Stimulated activated CD8-positive, alpha-beta memory T cell treated with anti-CD3 and anti-CD28 coated beads, Interleukin-7, amount 100 ng/mL, for 1 hour (primary cell): ENCODE measurements at places on chromosomes 12 and 14.

DNA sequence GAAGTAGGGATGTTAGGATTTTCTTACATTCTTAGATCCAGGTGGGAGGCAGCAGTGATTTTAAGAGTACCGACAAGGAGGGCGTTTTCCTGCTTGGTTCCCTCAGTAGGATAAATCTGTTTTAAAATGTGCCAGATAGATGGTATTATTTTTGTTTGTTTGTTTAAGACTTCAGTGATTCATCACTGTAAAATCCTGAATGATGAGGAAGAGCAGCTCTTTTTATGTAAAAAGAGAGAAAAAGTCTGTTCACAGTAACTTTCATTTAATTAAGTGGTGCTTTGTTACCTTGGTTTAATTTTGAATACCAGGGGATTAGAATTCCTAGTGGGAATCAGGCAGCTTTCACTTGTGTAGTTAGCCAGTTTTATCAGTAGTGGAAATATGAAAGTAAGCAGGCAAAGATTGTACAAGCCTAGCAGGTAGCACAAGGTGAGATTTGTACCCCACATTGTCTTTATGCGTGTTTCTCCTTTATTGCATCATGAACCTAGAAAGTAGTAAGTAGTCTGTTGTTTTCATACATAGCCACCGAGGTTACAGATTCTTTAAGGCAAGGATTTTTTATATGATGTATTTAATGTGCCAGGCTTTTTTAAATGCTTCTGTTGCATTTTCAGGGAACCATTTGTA is 349.6 kb downstream of the CCDC91 start:
- no peak for DNase-seq

DNA sequence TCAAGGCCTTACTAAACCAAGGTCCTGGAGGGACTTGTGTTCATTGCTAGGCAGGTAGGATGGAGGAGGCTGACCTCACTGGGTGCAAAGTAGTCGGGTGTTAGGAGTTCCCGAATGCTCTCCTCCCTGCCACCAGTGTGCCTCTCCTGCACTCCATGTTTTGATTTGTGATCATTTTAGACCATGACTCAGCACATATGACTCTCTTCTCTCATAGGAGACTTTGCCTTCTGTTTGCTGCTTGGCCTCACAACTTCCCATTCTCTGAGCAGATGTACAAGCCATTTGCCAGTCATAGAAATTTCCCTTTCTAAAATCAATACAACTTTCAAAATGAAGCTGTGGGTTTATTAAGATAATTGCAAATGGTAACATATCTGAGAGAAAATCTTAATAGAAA is 46.6 kb upstream of the LRIG3 start:
- no peak for DNase-seq

GRCh38 chr14:53217316-53217994 is 64.3 kb upstream of the DDHD1 start:
- DNase-seq: peak; percentile 45

GRCh38 chr12:52080403-52081251 is 1.1 kb downstream of the SMIM41 start:
- DNase-seq: no peak

DNA sequence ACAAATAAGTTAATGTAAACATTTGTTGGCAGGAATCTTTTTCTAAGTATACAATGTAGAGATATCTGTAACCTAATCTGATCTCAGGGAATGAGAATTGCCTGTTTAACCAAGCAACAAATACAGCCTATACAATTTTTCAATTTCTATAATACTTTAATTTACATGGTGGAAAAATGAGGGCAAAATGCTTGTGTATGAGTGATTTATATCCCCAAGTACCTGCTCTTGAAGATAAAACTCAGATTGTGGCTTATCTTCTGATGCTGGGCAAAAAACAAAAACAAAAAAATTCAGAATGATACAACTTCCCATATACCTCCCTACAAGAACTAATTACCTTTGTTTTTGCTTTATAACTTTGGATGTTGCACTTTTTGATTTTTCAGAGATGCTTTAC is 2.2 kb downstream of the CNOT2 start:
- no peak for DNase-seq

DNA sequence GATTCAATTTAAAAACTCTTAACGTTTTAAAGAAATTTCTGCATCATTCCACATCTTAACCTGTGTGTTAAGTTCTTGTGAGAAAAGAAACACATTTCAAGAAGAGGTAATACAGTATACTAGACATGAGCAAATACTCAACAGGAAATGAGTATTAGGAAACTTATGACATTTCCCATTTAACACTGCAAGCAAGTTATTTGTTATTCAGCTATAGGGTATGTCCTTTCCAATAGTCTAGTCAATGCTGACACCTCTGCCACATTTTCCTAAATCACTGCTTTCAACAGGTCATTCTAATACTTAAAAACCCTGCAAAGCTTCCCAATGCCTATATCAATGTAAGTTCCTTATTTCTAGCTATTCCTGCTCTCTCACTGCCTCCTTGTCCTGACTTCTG is 93.1 kb downstream of the DDHD1 start:
- DNase-seq: no peak

DNA sequence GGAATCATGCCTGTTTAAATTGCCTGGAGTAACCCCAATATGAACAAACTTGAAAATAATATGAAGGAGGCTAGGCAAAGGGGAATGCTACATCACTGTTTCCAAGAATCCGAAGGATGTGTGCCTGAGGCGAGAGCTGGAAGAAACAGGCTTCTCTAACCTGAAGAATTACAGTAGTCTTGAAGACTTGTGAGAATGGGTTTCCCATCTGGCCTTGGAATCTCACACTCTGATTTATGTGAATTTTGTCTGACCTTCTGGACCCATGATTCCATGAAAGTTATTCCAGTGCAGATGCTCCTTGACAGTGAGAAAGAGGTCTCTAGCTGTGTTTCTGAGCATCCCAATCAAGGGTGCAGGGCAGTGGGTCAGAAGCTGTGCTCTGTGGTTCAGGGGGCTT is 122.1 kb upstream of the PARP11 start:
- DNase-seq: no peak

DNA sequence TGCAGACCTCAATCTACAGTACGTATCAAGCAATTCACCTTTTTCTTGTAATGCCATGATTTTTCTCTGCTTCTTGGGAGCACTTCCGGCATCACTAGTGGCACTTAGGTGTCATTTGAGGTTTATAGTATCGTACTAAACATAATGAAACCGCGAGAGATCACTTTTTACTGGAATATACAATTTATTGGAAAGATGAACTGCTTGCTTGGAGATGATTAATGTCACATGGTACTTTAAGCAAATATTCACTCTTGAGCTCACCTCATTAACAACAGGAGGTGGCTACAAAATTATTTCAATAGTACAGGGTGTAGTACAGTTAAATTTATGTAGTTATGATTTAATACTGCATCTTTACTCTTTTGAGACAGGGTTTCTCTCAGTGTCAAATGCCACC is 11.5 kb downstream of the FUT8 start:
- DNase-seq: no peak

DNA sequence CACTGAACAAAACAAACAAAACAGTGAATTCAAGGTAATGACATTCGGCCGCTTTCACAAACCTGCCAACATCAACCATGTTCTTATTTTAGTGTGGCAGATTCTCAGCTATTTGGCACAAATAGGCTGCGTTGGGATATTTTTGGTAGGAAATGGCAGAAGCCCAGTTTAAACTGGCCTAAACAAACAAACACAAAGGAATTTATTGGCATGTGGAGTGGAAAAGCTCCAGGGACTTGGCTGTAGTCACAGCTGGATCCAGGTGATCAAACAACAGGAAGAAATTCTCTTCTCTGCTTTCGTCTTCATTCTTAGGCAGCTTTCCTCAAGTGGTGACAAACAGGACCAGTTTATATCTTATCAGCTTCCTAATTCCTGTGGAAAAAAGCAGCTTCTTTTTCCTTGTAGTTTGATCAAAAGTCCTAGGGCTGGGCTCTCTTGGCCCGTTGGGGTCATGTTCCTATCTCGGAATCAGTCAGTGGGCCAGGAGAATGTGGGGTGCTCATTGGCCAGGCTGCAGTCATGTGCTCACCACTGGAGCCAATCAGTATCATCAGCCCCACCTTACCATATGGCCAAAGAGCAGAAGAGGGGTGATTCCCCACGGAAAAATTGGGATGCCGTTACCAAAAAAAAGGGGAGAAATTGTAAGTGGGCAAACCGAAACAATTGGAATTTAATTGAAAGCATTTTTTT is 22.6 kb downstream of the C12orf75 start:
- DNase-seq: no peak

GRCh38 chr14:26282578-26282977 is 315.3 kb downstream of the NOVA1 start:
- DNase-seq: no peak

DNA sequence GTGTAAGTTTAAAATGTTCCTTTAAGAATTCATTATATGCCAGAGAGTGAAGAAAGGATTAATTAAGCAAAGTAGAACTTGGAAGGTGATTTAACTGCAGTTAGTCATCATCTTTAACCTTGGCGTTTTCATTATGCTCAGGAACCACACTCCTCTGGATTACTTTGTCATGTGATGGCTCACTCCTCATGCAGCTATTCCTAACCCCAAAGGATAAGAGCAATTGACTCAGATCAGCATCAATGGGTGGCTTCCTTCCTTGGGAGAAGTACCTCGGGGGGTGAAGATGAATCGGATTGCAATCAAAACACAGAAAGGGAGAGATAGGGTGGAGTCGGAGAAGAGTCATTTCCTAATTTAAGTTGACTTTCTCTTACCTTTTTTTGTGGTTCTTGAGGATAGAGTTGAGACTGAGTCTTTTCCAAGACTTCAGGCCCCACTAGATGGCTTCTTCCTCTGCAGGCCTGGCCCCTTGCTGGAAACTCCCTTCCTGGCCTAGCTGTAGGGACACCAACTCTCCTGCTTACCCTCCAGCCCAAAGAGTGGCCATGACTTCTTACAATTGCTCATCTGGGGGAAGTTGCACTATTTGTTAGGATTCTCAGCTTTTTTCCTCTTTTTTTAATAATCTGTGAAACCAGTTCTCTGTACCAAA is 238.6 kb upstream of the DDHD1 start:
- DNase-seq: no peak

DNA sequence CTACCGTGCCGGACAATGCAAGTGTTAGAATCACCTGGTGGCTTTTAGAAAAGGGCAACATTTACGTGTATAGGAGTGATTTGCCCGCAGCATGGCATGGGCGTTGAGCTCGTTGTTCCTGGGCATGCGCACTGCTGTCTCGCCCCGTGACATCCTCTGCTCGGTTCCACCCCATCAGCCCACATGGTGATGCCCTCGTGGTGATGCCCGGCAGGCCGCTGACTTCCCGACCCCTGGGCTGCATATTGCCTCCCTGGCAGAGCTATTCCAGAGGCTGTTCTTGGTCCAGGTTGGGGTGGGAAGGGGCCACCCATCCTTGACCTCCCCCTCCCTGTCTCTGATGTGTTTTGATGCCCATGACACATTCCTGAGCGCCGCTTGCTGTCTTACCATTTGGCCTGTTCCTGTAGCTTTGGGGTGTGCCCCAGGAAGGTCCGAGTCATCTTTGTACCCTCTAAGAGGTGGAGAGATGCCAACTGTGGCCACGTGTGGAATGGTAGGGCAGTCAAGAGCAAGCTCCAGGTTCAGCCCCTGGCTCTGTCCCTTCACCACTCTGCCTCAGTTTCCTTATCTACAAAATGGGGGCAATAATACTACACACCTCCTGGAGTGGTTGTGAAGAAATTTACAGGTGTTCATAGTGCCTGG is 4.8 kb downstream of the HIP1R start:
- DNase-seq: no peak

GRCh38 chr12:66337381-66338010 is 35.2 kb downstream of the HELB start:
- no peak for DNase-seq

DNA sequence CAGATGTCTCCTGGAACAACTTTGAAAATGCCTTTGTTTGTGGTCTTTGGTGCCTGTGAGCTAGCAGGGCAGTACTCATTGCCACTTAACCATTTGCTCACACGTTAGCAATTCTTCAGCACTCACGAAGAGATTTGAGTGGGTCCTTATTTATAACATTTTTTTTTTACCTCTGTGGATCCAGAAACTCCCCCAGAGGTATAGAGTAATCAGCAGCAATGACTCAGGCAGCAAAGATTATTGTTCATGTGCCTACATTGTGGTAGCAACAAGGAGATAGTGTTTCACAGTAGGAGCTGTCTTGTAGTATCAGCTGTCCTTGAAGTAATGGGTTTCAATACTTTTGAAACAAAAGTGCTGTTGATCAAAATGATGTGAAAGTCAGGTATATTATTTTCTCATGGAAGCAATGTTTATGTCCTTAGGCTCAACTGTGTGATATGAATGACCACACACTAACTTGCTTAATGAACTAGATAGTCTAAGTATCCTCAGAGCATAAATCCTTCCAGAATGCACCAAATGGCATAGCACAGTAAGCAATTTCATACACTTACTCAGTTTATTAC is 304.1 kb downstream of the EGLN3 start:
- no peak for DNase-seq

GRCh38 chr12:95487024-95487423 is 13.1 kb downstream of the METAP2 start:
- no peak for DNase-seq

GRCh38 chr12:64004641-64005040 is 160.1 kb downstream of the SRGAP1 start:
- no peak for DNase-seq

- DNase-seq: no peak
Observed at GRCh38 chr12:18551106-18551505, 186.7 kb downstream of the PLCZ1 start.

GRCh38 chr12:76591476-76591875 is 31.9 kb upstream of the OSBPL8 start:
- DNase-seq: no peak

DNA sequence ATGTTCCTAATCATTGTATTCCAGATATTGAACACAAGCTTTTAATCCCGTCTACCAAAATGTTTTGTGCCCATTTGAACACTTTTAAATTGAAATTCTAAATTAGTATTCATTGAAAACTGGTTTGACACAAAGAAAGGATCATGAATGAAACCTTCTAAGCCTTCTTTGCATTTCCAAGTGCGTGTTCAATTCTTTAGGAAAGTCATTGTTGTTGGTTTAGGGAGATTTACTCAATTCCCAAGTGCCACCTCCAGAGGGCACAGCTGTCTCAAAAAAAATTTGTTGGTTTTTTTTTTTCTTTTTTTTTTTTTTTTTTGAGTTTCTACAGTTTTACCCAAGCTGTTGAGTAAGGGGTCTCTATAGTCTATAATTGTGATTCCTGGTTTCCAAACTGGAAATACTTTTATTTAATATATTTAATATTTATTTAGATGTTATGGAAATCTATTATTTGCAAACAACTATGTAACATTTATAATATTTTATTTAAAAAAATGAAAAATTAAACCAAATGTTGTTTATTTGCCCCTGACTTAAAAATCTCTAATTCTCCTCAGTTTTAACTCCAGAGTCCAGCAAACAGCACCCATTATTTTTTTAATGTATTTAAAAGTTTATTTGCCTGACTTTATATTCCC is 79.9 kb downstream of the NEDD1 start:
- DNase-seq: no peak

GRCh38 chr12:107845226-107845979 is 70.9 kb downstream of the ASCL4 start:
- no peak for DNase-seq

GRCh38 chr14:60233251-60233650 is 15.8 kb upstream of the PPM1A start:
- DNase-seq: no peak

GRCh38 chr12:87150969-87151662 is 878.1 kb downstream of the C12orf50 start:
- no peak for DNase-seq
